CD8-positive, alpha-beta memory T cell (primary cell): ENCODE measurements at places on chromosomes 6 and 20.

GRCh38 chr20:2133318-2134183 lies 31.9 kb downstream of the STK35 start:
- no peak for DNase-seq

GRCh38 chr20:39795401-39796272 lies 833.5 kb downstream of the DHX35 start:
- DNase-seq, result no peak

DNA sequence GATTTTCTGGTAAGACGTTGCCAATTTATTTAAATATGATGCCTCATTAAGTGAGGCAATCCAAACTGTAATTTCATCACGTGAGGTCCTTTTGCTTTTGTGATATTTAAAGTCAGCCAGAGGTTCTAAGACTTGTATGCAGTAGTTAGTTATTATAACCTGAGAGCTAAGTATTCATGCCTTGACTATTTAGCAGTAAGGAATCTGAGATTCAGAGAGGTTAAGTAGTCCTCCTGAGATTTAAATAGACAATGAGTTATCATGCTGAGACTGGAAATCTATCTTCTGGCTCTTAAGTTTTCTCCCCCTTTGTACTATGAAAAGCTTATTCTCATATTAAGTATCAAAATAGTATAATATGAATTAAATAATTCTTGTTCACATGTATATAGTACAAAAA lies 158.0 kb downstream of the UTRN start:
- no peak for DNase-seq

DNA sequence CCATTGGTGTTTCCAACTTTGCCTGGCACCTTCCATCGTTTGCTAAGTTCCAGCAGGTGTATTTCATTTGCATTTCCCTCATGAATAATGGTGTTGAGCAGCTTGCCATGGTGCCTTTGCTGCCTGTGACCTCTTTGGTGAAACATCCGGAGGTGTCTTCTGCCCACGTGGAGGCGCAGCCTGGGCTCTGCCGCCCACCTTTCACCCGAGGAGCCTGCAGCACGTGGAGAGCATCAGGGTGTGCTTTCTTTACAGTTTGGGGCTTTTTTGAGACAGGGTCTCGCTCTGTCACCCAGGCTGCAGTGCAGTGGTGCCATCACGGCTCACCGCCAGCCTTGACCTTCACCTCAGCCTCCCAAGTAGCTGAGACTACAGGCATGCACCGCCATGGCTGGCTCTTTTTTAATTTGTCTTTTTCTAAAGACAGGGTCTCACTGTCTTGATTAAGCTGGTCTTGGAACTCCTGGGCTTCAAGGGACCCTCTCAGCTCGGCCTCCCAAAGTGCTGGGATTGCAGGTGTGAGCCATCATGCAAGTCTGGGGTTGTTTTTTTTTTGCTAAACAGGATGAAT lies 3.0 kb upstream of the ADRM1 start:
- DNase-seq, result no peak

DNA sequence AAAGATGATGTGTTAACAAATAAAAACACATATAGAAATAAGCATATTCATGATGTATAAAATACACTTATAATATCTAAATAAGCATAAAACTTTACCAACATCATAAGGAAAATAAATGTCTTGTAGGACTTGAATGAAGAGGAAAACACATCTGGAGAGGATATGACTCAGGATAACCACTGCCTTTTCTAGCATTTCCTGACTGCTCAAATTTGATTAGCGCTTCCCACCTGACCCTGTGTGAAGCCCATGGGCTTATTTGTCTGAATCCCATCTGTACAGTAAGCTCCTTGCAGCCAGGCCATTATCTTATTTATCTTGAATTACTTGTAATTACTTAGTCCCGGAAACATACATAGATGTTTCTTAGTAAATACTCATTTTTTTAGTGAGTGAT lies 608.6 kb downstream of the COL12A1 start:
- DNase-seq, result no peak

DNA sequence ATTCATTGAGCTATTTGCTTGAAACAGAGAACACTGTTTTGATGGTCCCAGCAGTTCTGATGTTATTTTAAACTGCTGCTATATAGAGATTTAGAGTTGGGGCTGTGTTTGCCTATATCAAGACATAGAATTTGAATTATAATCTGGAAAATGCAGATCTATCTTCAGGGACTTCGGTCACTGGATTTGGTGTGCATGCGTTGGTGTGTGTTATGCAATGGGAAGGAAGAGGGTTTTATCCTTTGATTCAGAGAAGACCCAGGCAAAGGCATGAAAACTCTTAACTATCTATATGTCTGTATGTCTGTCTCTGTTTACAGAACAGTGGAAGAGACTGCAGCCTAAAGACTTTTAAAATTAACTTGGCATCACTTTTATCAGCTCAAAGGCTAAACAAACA lies 2.0 kb downstream of the ADGRB3 start:
- no peak for DNase-seq

DNA sequence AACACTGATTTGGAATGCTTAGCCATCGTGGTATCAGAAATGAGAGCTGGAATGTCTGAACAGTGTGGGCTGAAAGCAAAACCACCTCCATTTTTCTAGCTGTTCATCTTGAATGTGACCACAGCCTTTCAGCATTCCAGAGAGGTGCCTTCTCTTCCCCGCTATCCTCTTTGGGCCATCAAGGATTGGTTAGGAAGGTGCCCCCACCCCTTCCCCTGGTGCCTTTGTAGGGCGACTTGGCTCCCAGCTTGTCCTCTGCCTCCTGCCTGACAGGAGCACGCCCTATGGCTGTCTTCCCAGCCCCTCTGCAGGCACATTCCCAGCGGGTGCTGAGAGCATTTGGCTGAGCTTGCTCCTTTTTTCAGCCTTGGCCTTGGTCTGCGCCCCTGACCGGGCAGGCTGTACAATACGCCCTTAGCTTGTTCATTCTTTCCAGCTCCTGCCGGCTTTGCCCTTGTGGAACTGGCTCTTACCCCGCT lies 97.5 kb downstream of the ARMC2 start:
- DNase-seq, result no peak

GRCh38 chr6:155364844-155365437 lies 50.7 kb upstream of the TFB1M start:
- DNase-seq, result no peak

DNA sequence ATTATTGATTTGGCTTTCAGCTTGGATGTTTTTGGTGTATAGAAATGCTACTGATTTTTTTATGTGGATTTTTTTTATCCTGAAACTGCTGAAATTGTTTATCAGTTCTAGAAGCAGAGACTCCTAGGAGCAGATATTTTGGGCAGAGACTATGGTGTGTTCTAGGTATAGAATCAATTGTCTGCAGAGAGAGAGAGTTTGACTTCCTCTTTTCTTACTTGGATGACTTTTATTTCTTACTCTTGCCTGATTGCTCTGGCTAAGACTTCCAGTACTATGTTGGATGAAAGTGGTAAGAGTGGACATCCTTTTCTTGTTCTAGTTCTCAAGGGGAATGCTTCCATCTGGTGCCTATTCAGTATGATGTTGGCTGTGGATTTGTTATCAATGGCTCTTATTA lies 370.6 kb downstream of the PHF3 start:
- DNase-seq, result no peak

DNA sequence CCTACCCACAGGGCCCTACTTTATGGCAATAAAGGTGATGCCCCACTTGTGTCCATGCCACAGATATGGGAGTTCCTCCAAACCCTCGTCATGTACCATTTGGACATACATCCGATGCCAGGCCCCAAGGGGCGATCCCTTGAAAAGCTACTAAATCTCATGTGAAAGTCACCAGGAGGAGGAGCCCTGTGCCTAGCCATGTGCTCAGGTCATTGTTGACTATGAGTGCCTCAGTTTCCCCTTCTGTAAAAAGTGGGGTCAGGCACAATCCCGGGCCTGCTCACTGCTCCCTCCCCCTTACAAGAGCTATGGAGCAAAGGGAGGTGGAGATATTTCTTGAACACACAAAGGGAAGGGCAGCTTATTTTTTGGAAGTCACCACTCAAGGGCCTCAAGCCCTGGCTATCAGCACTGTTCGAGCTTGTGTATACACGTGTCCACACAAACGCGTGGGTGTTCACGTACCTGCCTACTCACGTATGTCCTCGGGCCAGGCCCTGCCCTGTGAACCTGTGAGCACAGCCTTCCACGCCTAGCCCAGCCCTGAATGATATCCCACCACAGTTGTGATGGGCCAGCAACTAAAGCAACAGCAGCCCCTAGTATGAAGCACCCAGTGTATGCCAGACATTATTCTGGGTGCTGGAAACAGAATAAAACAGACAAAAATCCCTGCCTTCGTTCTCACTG lies 1.9 kb downstream of the ACTL10 start:
- no peak for DNase-seq

DNA sequence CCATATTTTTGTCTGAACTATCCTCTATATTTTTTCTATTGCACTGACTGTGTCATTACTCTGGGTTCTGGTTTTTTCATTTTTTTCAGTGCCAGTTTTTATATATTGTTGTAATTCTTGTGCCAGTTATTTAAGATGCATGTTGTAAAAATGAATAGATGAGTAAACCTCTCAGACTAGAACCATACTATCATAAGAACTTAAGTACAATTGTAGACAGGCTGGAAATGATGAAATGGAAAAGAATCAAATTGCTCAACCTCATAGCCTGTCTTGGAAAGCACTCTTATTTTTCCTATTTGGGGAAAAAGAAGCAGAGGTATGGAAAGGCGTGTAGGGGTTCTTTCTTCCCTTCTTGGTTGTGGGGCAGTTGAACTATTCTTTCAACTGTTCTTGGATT lies 30.2 kb downstream of the PANK2 start:
- no peak for DNase-seq

GRCh38 chr6:154726887-154727286 lies 6.3 kb upstream of the SCAF8 start:
- no peak for DNase-seq

DNA sequence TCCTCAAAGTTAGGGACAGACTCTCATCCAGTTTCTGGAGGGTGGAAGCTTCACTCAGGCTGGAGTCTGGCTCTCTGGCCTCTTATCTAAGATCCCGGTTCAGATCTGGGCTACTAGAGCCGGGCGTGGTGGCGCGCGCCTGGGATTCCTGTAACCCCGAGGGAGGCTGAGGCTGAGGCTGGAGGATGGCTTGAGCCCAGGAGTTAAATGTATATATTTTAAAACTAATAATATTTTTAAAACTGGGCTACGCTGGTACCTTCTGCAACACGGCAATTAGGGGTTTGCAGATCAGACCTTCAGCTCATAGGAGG lies 710 bp upstream of the ZNF343 start:
- DNase-seq, result no peak

GRCh38 chr6:50845499-50846143 lies 26.9 kb downstream of the TFAP2B start:
- no peak for DNase-seq

- no peak for DNase-seq
Observed at GRCh38 chr6:107064579-107065065, 36.6 kb downstream of the MTRES1 start.

- DNase-seq, result no peak
Observed at GRCh38 chr6:11586117-11586516, 48.6 kb downstream of the TMEM170B start.

GRCh38 chr6:30508890-30509736 lies 19.8 kb downstream of the HLA-E start:
- DNase-seq, result peak; percentile 79

GRCh38 chr6:110178626-110179405 lies 654 bp downstream of the WASF1 start:
- peak; percentile 84 for DNase-seq

DNA sequence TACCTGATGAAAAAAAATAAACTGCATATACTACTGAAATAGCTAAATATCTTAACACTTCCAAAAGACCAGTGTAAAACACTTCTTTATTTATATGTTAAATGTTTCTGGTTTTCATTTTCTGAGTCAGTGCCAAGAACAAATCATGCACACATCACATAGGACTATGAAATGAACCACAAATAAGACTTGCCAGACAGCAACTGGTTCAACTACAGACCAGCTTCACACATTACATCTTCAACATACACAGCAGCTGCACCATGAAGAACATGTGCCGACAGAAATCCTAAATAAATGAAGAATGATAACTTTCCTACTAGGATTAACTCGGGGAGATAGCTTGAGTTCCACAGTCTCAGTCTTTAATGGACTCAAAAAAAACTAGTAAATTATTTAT lies 168.3 kb upstream of the STXBP5 start:
- DNase-seq, result no peak

DNA sequence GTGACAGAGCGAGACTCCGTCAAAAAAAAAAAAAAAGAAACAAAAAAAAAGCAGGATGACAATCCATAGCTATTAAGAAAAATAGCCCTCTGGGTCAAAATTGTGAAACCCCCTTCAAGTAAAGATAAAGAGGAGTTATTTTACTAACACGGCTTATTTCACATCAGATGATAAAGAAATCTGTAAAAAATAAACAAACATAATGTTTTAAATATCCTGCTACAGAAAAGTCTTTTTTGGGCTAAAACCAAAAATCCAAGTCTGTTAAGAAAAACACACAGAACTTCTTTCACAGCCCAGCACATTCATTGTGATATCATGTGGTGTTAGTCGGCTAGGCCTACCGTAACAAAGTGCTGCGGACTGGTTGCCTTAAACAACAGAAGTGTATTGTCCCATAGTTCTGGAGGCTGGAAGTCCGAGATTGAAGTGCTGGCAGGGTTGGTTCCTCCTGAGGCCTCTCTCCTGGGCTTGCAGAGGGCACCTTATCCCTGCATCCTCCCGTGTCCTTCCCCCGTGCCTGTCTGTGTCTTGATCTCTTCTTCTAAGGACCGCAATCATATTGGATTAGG lies 239.2 kb upstream of the TAB2 start:
- DNase-seq, result no peak

GRCh38 chr20:47705497-47705856 lies 79.8 kb downstream of the SULF2 start:
- no peak for DNase-seq

DNA sequence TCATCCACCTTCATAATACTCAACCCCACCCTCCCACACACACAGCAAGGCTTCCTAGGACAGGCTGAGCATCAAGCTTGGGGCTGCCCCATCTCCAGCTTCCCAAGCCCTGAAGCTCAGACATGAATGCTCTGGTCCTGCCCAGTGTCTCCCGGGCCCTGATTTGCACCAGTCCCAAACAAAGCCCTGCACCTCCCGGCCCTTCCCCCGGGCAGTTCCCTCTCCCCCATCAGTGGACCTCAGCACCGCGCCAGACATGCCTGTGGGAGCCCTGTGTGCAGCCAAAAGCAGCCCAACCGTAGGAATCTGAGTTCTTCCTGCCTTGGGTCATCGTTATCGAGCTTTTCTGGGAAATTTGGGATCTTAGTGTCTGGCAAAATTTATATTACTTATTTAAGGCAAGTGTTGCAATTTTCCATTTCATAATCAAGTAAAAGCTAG lies 63.5 kb downstream of the THBS2 start:
- DNase-seq, result no peak

- DNase-seq, result no peak
Observed at GRCh38 chr6:137819740-137820139, 47.3 kb upstream of the TNFAIP3 start.

GRCh38 chr6:16286151-16286522 lies 47.8 kb downstream of the GMPR start:
- no peak for DNase-seq

DNA sequence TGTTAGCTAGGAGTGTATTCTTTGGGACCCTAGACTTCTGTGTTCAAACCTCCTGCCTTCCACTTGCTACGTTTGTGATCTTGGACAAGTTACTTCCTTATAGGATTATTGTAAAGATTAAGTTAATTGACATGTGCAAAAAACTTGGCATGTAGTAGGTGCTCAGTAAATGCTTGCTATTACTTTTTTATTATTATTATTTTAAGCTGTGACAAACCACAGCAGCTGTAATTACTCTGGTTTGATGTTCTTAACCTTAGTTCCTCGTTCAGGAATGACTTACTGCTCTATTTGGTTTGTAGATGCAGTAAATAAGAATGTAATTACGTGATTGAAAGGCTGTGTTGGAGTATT lies 3.2 kb downstream of the ARFGEF2 start:
- DNase-seq, result no peak
